ENCODE measurements at places on chromosomes 6 and 20.

DNA sequence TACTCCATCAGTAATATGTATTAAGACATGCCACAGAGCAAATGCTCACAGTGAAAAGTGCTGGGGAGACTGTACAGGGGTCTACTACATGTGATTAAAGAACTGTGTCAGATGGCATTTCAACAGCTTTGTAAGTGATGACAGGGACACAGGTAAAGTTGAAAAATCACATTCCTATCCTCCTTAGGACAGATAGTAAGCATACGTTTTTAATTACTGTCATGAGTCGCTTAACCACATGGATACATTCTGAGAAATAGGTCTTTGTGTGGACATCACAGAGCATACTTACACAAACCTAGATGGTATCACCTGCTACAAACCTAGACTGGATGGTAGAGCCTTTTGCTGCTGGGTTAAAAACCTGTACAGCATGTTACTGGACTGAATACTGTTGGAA lies 645.8 kb upstream of the AGPAT4 start:
- DNase-seq: no peak

DNA sequence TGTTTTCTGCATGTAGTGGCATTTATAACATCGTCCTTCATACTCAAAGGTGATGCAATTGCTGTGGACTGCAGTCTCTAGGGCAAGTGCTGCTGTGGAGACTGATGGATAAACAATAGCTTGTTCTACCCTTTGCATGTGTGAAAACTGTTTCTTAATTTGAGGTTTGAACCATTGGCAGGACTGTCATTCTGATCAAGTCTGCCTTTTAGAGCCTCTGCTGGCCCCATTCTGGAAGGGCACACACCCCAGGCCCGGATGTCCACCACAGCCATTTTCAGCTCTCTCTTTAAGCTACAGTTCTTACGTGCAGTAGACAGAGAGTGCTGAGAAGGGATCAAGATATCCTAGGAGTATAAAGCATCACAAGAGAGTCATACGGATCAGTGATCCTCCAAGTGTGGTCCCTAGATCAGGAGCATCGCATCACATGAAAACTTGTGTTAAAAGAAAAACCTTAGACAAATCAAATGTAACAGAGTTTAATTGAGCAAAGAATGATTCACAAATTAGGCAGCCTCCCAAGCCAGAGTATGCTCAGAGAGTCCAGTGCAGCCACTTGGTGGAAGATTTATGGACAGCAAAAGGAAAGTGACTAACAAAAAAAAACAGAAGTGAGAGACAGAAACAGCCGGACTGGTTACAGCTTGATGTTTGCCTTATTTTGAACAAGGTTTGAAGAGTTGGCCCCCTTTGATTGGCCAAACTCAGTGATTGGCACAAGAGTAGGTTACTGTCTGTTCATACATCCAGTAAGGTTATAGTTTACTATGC lies 52.0 kb downstream of the FRK start:
- DNase-seq: no peak

DNA sequence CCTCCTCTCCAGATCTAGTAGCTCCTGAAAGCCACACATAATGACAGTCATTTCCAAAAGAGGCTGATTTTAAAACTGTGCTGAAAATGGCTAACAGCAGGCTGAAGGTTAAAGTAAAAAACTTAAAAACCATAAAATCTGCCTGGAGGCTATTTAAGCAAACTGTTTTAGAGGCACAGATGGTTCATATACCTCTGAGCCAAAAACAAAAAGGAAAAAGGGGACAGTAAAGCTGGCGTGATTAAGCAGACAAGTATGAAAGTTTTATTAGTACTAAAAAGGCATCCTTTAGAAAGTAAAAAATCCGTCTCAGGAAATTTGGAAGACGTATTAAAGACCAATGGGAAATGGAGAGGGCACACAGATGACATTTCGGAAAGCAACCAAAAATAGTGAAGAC lies 55.8 kb downstream of the SOBP start:
- no peak for DNase-seq

DNA sequence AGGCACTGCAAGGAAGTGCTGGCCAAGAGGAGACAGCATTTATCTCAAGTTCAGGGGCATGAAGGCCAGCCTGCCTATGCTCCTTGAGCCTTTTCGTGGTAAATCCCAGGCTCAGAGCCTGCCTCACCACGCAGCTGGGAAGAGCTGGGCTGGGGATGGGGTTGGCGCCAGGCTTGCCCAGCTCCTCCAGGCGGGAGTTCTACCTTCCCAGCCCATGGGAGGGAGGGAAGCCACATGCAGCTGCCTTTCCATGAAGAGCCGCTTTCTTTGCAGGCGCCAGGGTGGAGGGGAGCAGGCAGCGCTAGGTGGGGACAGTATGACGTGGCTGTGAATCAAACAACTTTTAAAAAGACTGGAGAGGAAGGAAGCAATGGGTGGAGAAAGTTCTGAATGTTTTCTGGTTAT lies 19.5 kb upstream of the SIRT5 start:
- DNase-seq: no peak
